Muscle of arm (tissue), 14 donors: ENCODE measurements at places on chromosomes 3 and 15. TPM values are rescaled to one million over a fixed set of nuclear protein-coding genes. Genes with fewer than 3 reads are reported as not detected.

GRCh38 chr3:177694316-177694715, 497.0 kb upstream of the TBL1XR1 start:
- peak; percentile 52 for DNase-seq

- DNase-seq, result no peak
Measured at GRCh38 chr15:34620814-34621213, 37.4 kb upstream of the GOLGA8B start.

DNA sequence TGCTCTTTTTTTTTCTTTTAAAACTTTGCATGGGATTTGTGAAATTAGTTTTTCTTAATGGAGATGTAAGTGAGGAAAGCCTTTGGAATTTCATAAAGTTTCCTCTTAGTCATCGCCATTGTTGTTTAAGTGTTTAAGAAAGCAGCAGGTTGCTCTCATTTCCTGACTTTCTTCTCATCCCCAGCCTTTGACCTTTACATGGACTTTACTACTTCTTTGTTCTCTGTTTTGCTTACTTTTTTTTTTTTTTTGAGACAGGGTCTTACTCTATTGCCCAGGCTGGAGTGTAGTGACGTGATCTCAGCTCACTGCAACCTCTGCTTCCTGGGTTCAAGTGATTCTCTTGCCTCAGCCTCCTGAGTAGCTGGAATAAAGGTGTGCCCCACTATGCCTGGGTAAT, 38.6 kb downstream of the FBXL2 start:
- no peak for DNase-seq

DNA sequence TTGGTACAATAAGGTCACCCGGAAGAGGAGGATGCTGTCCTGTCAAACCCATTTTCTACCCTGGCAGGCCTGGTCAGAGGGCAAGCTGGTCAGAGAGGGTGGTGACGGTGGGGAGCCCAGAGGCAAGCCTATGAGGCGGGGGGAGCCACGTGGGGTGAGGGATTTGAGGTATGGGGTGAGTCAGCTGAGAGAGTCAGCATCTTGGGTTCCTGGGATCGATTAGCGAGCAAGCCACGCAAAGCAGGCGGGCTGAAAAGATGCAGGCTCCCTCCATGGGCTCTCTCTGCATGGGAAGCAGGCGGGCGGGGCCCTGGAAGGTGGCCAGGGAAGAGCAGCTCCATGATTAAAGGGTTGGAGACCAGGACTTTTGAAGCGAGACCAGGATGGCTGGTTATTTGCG, 48.1 kb downstream of the MAGEF1 start:
- DNase-seq, result no peak

DNA sequence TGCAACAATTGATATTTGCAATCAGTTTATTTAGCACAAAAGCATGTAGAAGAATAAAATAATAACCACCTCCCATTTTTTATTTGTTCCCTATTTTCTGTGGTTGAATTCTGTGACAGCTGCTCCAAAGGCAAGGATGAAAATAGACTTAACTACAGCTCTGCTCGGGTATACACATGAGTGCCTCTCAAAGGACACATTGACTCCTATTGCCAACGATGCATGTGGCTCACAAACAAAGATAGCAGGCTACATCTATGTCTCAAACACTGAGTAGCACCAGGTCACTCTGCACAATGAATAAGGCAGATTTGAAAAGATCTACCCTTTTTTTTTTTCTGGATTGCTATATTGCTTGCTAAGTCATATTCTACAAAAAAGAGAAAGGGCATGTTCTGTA, 612.9 kb downstream of the ROBO1 start:
- no peak for DNase-seq

DNA sequence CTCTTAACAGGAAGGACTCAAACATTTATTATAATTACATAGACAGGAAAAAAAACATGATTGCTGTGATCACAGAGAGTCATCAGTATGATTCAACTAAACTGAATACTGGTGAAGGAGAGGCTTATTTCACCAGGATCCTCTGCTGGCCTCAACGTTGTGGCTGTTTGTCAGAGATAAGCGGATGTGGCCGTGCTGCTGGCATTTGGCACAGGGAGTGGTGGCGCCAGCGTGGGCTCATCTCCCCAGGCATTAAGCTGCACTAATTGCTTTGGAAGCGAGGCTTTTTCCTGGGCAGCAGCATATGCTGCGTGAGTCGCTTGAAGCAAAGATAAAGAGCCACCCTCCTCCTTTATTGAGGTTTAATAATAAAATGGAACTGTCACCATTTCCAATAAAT, 306.7 kb downstream of the LRTM1 start:
- no peak for DNase-seq

DNA sequence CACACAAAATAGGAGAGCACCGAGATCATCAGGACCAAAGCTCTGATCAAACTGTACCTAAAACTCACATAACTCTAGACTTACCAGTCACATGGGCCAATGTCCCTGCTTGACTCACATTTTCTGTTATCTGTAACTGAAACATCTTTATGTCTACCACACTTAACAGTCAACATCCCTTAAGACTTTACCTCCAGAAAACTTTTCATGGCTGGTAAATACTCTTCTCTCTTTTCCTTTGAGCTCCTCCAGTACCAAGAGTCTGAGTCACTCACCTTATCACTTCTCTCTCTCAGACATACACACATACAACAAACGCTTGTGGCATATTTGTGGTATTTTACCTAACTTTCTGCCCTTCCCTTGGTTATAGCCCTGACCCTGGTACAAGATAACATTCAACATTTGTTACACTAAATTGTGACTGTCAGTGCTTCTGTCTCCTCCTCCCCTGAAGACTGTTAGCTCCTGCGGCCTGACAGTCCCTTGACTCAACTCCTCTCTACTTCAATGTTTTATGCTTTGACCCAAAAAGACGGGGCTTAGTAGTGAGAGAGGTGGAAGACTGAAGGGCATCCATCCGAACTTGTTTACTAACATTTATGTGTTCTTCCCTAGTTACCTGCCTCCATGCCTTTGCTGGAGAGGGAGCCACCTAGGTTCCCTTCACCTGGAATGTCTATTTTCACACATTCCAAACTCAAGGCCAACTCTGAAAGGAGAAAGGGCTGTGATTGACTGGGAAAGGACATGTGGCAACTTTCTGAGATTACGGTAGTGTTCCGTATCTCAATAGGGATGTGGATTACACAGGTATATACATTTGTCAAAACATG, 3.7 kb upstream of the EFHB start:
- no peak for DNase-seq

GRCh38 chr3:169171739-169172138, 491.8 kb downstream of the MECOM start:
- DNase-seq, result no peak

EPB42 gene
- polyA plus RNA-seq, result 1.6 TPM

RNU5B-1 gene
- polyA plus RNA-seq, result not detected

IQCF5 gene
- polyA plus RNA-seq, result not detected

WDR76 gene
- polyA plus RNA-seq, result not detected
